Stimulated activated CD8-positive, alpha-beta memory T cell treated with anti-CD3 and anti-CD28 coated beads, Interleukin-2, amount 100 ng/mL, for 1 hour (primary cell): ENCODE measurements at places on chromosomes 11 and 22.
A peak's percentile ranks its signal among the peaks of the same experiment; 100 is the strongest.

DNA sequence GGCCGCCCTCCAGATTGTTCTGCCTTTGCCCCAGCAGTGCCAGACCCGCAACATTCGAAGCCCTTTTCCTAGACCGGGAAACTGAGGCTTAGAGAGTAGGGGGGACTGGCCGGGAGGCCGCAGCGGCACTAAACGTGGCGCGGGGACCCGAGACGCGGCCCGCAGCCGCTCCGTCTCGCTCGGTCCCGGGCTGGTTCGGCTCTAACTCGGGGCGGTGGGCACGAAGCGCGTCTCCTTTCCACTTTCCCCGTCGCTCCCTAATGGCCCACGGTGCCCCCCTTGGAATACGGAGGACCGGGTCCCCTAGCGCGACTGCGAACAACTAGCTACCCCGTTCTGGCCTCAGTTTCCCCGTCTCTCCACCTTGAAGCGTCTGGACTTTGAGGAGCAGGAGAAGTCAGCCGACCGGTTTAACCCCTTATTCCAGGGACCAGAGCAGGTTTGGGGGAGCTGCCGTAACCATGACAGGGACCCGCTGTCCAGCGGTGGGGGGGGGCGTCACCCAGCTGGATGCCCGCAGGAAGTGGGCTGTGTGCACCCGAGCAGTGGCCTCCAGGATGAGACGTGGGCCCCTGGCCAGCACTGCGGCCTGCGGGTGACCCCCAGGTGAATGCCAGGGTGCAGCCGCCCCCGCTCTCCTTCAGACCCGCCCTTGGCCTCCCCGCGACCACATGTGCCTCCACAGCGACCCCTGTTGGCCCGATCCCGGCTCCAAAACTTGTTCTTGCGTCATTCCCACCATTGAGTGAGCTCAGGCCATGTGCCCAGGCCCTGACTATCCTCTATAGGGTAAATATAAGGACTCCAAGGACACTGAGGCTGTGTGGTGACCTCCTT is 1.1 kb downstream of the CDC42EP1 start:
- peak; percentile 46 for DNase-seq

DNA sequence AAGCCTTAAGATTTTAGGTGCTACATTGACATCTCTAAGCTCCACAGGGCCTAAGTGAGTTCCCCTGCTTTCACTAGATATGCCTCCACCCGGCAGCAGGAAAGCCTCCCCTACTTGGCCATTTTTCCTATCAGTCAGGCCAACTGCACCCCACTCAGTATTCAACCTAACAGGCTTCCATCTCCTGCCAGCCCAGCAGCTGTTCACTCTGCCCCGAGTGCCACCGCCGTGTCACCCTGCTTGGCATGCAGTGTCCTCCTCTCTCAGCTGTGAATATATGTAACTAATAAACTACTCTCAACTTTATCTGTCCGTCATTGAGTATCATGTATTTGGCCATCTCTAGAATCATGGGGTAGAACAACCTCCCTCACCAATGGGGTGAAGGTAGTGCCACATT is 9.0 kb upstream of the OR6M1 start:
- DNase-seq = no peak

- DNase-seq = no peak
Measured at GRCh38 chr22:36212901-36213300, 11.3 kb upstream of the APOL4 start.

DNA sequence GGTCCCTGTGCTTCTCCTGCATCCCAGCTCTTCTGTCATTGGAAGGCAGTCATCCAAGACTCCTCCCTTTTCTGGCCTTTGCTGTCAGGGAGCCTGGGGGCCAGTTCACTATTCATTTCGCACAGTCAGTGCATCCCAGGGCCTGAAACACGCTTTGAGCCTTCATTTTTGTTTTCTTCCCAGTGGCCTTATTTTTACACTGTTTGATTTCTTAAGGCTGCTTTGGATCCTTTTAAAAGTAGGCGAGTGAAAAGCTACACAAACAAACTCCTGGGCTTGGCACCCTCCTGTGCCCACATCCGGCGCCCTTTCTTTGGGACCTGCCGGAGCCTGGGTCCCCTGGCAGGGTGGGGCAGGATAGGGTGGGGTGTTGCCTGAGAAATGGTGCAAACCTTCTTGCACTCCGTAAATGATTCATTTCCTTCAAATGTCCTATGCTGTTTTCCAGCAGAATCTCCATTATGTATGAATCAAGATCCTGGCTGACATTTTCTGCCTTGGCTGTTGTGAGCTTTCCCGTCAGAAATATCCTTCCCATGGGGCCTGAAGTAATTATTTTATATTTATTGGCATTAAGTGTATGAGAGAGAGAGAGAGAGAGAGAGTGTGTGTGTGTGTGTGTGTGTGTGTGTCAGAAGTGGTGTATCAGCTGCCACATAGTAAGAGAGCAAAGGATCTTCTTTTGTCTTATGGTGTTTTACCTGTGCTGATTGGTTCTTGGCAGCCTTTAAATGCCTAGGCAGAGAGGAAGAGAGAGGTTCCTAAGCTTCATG is 45.6 kb downstream of the BCR start:
- DNase-seq = no peak

DNA sequence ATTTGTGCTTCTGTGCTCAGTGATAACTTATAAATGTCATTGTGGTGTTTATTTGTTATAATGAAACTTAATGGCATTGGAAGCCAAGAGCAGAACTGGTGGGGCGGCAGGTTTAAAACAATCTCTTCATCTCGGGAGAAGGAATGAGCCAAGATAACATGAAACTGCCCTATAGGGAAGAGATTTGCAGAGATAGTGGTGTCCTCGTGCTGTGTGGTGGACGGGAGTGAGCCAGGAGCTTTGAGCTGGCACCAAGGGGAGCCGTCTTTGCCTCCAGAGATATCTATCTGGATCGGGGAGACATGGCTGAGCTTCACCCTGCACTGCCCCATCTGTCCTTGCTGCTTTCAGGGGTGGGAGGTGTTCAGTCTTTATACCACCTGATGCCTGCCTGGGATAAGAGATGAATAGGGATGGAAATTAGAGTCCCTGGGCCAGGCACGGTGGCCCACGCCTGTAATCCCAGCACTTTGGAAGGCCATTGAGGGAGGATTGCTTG is 189.6 kb downstream of the ST3GAL4 start:
- no peak for DNase-seq

- DNase-seq = no peak
Measured at GRCh38 chr22:21834869-21835268, 32.6 kb downstream of the MAPK1 start.

GRCh38 chr22:42957958-42958357 is 57.0 kb downstream of the PACSIN2 start:
- no peak for DNase-seq

- no peak for DNase-seq
Measured at GRCh38 chr11:110805756-110806155, 93.5 kb upstream of the ARHGAP20 start.

- no peak for DNase-seq
Measured at GRCh38 chr22:45154383-45154782, 9.3 kb upstream of the NUP50 start.

DNA sequence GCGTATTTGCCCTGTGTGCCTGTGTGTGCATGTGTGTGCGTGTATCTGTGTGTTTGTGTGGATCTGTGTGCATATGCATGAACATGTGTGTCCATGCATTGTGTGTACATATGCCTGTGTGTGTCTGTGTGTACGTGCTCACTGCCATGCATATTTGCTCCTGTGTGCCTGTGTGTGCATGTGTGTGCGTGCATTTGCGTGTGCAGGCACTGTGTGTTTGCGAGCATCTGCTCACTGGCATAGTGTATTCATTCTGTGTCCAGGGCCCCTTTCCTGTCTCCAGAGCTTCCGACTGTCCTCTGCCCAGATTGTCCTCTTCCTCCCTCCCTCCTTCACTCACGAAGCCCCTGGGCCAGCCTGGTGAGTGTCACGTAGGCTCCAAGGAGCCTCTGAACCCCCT is 5.8 kb downstream of the EMID1 start:
- no peak for DNase-seq

GRCh38 chr11:118889797-118890196 is 6.1 kb downstream of the CXCR5 start:
- no peak for DNase-seq
